PC-3 (cell line): ENCODE measurements at places on chromosomes 3 and 15. TPM values are rescaled to one million over a fixed set of nuclear protein-coding genes. Genes with fewer than 3 reads are reported as not detected.

DUOX1 gene
- total RNA-seq, result 0.29 TPM in 1 of 2 replicates, not detected in the other

C2CD4B gene
- not detected in 2 replicates for total RNA-seq

WNT5A gene
- 21.8 and 28.5 TPM in 2 replicates for total RNA-seq

TRAT1 gene
- total RNA-seq, result not detected in 2 replicates

PLS1 gene
- total RNA-seq, result 18.7 and 20.1 TPM in 2 replicates
